ENCODE measurements at places on chromosomes 11 and 22.

DNA sequence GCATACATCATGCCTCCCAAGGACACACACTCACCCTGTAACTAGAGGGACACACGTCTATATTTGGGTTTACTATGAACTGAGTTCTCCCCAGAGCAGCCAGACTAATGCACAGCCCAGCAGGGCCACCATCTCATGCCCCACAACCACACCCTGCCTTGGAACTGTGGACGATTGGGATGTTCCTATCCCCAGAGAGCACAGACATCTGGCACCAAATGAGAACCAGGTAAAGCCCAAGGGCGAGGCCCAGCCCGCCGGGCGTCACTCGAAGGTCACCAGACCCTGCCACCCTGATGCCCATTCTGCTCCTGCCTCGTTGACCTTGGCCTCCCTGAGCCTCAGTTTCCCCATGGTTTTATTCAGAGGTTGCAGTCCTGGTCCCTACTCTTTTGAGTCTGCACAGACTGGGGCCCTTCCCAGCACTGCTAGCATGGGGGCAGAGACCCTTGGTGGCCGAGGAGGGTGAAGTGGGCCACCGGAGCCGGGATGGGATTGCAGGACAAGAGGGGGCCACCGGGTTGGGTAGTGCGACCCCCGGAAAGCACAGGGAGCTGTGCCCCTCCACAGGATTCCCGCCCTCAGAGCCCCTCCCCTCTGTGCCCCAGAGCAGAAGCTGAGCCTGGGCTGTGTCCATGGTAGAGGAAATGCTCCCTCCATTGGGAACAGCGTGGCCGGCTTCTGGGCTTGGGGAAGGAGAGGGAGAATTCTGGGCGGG lies 56.8 kb downstream of the IGLL5 start:
- DNase-seq = no peak

GRCh38 chr11:18013790-18014507 lies 1.1 kb upstream of the SERGEF start:
- no peak for DNase-seq

- no peak for DNase-seq
These were observed 74.9 kb downstream of the SMCO4 start for GRCh38 chr11:93468290-93468689.

DNA sequence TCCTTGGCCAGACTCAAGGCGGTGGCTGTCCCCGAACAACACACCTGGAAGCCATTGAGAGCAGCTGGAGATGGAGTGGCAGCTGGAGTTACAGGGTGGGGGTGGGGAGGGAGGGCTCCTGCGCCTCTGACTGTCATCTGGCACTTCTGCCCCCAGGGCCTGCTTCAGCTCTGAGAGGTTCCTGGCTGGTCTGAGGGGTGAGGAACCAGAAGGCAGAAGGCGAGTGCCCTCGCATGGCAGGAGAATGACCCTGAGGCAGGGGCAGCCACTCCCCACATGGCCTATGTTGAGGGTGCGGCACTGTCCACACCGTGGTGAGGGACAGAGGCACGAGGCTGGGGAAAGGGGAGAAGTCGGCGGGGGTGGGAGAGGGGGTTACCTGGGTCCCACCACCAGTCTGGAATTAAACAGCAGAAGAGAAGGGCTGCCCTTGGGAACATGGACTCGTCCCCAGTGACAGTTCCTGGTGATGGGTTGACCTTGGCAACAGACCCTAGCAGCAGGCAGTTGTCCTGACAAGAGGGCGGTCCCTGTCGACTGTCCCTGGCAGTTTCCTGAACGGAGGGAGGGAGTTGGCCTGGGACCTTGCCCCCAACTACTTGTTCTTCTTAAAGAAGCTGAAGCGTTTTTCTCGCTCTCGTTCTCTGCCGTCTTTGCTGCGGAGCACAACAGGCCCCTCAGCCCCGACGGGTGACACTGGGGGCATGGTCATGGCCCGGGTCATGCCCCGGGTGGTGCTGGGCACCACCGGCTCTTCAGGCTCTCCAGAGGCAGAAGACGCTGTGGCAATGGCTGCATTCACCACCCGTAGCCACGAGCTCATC lies 7.8 kb upstream of the RBM4B start:
- DNase-seq = no peak

- no peak for DNase-seq
These were observed 17.2 kb downstream of the CBX7 start for GRCh38 chr22:39135092-39135896.

- no peak for DNase-seq
These were observed 56.1 kb upstream of the UBASH3B start for GRCh38 chr11:122599434-122599833.

DNA sequence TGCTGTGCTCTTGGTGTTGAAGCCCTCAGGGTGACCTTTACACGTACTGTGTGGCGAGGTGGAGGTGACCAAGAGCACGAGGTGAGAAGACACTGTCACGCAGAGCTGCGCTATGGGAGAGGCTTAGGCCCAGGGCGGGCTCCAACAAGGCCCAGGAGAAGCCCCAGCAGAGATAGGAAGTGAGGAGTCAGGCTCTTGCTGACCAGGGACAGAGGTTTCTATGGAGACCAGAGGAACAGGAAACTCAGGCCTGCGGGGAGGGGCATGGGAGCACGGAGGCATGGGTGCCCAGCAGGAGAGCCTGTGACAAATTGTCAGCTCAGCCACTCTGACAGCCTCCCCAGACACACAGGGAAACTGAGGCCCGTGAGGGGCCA lies 15.8 kb downstream of the DGKZ start:
- DNase-seq = no peak

Data from NCI-H187 (cell line).